ENCODE measurements at places on chromosomes 4 and X. TPM values are rescaled to one million over a fixed set of nuclear protein-coding genes. Genes with fewer than 3 reads are reported as not detected.

The FAM53A gene
- 0.86 TPM for total RNA-seq

DNA sequence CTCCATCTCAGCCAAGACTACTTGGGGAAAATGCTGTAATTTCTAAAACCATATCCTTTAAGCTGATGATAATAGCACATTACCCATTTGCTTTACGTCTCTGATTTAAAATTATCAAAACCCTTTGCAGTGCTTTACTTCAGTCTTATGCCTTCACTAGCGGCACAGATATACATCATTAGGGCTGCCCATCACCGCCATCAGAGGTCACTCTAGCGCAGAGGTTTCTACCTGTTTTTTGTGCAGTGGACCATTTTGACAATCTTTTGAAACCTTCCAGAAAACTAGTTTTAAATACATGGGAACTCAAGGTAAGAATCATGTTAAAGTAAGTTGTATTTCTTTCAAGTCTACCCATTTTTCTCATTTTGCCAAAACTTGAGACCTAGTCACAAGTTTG lies 592.5 kb downstream of the PPARGC1A start:
- no peaks in the 10 kb centered on the region for H3K27me3 ChIP-seq
- H3K36me3 ChIP-seq, result no peaks in the 10 kb centered on the region
- DNase-seq, result no peak
- H3K4me1 ChIP-seq, result no peaks in the 10 kb centered on the region

The HS6ST2 gene
- total RNA-seq, result 0.85 TPM

DNA sequence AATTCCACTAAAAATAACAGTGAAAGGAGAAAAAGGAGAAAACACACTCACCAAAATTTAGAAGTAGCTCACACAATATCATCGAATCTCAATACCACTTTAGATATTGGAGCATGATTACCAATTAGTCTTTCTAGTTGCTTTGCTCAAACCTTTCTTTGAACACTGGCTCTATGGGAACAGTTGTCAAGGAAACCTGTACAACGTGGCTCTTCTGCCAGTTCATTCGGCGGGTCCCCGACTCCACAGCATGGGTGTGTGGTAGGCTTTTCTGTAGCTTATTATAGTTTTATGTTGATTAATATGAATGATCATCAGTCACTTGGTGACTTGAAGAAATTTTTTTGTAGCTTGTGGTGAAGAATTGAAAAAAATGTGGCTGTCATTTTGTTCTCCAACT lies 50.2 kb upstream of the TMEM150C start:
- H3K27ac ChIP-seq, result no peak overlapping the region
- no peaks in the 10 kb centered on the region for H3K36me3 ChIP-seq
- H3K4me3 ChIP-seq, result no peak overlapping the region
- no peak for DNase-seq
- H3K27me3 ChIP-seq, result no peaks in the 10 kb centered on the region
- H3K4me1 ChIP-seq, result no peaks in the 10 kb centered on the region

DNA sequence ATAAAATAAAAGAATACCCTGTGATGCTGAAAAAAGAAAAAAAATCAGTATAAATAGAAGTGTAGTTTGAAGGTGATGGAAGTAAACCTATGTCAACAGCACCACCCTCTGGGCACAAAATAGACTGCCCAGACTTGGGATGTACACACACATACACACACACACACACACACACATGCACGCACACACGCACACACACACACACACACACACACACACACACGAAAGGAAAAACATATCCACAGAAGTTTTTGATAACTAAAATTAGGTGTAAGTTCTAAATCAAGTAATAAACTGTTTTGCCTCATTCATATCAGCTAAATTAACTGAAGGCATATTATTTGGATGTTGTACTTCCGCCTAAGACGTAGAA lies 40.5 kb downstream of the ANXA5 start:
- no peak overlapping the region for H3K27ac ChIP-seq
- H3K4me1 ChIP-seq, result no peaks in the 10 kb centered on the region
- H3K36me3 ChIP-seq, result no peaks in the 10 kb centered on the region
- no peak overlapping the region for H3K4me3 ChIP-seq
- H3K27me3 ChIP-seq, result no peaks in the 10 kb centered on the region

The LETM1 gene
- total RNA-seq, result 76.2 TPM

All from colonic mucosa (tissue), 4 donors.